Activated CD8-positive, alpha-beta memory T cell treated with anti-CD3 and anti-CD28 coated beads, Interleukin-2, amount 10 ng/mL, durations not matched to agents 7 days and 5 days (primary cell): ENCODE measurements at places on chromosomes 5 and 9.

GRCh38 chr5:10684303-10685086 lies 76.5 kb downstream of the DAP start:
- no peak for DNase-seq

GRCh38 chr9:14320271-14321181 lies 6.6 kb upstream of the NFIB start:
- DNase-seq: no peak

DNA sequence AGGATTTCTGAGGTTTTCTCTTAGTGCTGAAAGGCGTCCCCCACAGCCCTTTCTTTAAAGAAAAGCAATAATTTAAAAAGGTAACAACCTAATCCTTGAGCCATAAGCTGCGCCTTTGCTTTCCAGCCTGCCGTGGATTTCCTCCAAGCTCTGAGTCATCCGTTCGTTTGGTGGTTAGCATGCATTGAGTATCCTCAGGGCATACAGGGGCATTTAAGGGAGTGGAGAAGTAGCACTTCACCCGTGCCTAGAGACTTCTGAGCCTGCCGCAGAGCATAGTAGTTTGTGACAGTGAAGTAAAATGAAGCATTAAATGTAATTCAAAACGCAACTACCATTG lies 892 bp upstream of the TNC start:
- no peak for DNase-seq

DNA sequence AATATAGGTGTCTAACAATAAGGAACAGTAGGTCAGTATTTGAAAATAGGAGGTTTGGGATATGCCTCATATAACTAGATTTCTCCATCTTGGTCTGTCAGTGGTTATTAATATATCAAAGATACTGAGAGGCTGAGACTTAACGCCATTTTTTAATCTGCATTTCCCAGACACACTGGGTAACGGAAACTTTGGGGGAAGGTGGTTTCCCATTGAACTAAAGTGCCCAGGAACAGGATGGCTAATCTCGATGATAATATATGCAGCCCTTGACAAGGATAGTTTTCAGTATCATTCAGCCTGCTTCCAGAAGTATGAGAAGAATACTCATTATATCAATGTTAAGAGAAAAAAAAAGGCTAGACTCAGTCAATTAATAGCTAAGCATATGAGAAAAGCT lies 30.7 kb downstream of the EFNA5 start:
- DNase-seq: no peak

GRCh38 chr9:5110867-5111681 lies 74.4 kb downstream of the INSL6 start:
- DNase-seq: no peak

- DNase-seq: no peak
Measured at GRCh38 chr5:42021923-42022322, 96.8 kb downstream of the FBXO4 start.

DNA sequence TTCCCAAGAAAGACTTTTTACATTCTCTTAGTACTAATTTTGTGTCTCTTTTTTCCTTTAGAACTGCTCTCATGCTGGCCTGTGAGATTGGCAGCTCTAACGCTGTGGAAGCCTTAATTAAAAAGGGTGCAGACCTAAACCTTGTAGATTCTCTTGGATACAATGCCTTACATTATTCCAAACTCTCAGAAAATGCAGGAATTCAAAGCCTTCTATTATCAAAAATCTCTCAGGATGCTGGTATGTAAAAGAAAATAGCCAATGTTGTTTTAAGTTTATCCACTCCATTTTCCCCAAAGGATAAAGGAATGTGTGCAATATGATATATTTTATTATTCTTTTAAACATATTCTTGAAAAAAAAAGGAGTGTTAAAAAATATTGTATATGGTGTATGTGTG lies 27.3 kb upstream of the TTC23L start:
- DNase-seq: no peak

DNA sequence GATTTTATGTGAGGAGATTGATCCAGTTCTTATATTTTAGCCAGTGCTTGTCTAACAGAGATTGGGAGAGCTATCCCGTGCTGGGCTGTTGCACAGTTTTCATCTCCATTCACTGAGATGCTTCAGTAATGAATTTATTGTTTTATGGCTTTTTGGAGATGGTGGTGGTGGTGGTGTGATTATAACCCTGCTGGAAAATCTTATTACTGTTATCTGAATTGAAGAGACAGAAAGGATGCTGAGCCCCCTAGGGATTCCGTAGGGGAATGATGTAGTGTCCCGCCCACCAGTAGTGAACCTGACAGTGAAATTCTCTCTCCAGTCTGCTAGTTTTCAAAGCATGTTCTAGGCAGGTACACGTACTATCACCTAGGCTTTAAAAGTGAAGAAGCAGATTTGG lies 1.9 kb downstream of the RAI14 start:
- DNase-seq: no peak

GRCh38 chr9:21660976-21661375 lies 141.5 kb upstream of the MTAP start:
- DNase-seq: no peak

DNA sequence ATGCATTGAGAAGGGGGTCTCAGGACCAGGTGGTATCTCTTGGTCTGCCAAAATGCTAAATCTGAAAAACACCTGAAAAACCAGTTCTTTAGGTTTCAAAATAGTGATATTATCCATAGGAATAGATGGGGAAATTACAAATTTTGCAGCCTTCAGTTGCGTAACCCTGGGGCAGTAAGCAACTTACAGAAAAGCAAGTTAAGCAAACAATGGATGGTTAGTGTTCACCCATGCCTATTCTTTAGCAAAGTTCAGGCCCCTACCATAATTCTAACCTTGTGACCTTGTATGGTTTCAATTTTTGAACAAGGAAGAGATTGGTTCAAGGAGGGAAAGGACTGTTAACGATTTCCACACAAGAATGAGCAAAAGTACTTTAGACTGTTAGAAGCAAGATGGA lies 24.5 kb downstream of the GLRX start:
- DNase-seq: no peak

- no peak for DNase-seq
Measured at GRCh38 chr5:54774281-54775170, 210.9 kb downstream of the ESM1 start.

DNA sequence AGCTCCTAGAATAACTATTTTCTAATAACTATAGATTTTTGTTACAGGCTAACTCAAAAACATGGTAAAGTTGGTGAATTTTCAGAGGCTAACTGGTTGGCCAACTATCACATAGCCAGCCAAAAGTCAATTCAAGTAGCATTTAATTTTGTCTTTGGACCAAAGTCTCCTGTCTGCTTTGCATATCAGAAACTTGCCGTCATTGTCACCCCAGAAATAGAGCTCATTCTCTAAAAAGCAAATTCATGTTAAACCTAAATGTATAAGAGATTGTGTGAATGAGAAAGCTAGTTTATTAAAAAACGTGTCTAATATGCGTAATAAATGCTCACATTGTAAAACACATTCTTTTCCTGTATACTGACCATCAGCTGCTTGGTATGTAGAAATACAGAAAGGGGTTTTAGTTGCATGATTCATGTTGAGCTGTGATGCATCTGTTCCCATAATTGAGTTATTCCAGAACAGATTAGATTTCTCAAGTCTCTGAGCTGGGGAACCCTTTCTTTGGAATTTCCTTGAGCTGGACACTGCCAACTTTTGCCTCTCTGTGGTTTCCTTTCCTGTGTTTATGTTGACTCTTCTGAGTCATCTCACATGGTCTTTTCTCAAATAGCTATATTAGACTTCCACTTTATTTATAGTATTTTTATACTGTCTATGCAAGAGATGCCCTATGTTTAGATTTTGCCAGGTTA lies 7.3 kb downstream of the SRFBP1 start:
- no peak for DNase-seq

GRCh38 chr5:12315461-12315860 lies 411.2 kb upstream of the CTNND2 start:
- DNase-seq: no peak

DNA sequence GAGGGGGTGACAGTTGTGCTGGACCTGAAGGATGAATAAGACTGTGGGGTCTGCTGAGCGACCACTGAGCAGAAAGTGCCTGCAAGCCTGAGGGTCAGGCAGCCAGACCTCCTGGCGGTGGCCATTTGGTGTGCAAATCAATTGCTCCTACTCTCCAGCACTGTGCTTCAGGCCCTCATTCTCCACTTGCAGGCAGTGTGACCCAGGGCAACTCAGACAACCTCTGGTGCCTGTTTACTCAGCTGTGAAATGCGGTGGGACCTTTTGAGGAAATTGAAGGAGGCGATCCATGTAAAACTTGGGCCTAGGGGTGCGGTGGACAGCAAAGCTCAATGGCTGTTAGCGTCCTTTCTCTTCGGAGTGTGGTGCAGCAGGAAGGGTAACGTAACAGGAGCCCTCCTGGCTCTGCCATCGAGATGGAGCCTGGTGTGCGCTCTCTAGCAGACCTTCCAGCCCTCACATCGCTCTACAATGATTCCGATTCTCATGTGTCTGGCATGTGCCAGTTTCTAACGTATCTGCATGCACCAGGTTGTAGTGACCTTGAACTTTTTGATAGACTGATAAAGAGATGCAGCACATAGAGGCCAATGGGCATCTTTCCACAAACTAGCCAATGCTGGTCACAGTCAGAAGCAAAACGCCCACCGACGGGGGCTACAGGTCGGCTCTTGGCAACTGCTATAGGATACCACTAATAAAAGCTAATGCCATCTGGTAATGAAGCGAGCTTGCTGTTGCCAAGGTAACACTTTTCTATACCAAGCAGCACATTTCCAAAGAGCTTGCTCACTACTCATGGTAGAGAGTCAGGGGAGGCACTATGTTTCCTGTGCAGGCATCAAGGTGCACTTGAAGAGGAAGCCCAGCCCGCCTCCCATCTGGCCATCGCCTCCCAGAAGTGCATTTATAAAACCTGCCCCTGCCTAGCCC lies 159.7 kb upstream of the RAPGEF1 start:
- DNase-seq: no peak

DNA sequence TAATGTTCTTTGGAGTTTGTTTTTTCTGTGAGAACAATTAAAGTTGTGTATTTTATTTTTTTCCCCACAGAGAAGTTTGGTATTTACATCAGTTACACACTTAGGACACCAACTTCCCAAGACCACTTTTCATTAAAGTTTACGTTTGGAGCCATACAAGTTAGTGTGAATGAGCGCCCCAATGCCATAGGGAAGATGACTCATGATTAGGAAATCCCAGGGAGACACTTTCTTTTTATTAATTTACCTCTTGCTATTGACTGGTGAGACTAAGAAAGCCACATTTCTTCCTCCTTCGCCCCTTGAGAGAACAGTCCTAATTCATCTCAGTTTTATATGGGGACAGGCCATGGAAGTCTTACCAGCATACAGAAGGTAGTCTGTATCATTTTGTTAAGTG lies 57.1 kb downstream of the EDIL3 start:
- no peak for DNase-seq

DNA sequence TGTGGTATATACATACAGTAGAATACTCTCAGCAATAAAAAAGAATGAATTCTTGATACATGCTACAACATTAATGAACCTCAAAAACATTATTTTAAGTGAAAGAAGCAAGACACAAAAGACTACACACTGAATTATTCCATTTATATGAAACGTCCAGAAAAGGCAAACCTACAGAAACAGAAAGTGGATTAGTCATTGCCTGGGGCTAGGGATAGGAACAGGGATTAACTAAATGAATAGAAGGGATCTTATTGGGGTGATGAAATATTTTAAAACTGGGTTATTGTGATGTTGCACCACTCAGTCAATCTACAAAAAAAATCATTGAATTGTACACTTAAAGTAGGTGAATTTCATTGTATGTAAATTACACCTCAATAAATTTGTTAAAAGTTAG lies 326.7 kb downstream of the PIK3R1 start:
- no peak for DNase-seq

DNA sequence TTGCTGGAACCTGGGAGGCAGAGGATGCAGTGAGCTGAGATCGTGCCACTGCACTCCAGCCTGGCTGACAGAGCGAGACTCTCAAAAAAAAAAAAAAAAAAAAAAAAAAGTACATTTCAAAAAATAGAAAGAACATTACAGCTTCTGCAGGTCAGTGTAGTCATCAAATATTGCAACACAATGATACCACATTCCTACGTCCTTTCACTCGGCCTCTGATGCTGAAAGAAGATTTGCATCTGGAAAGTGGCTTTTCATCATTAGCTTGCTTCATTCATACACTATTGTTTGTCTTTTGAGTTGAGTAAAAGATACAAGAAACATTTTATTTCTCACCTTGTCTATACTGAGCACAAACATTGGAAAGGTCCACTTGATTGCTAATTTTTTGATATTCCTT lies 59.6 kb upstream of the CPLANE1 start:
- no peak for DNase-seq

- no peak for DNase-seq
Measured at GRCh38 chr9:15080401-15080800, 170.2 kb upstream of the FREM1 start.

GRCh38 chr5:179323026-179323870 lies 22.0 kb downstream of the ADAMTS2 start:
- DNase-seq: no peak

DNA sequence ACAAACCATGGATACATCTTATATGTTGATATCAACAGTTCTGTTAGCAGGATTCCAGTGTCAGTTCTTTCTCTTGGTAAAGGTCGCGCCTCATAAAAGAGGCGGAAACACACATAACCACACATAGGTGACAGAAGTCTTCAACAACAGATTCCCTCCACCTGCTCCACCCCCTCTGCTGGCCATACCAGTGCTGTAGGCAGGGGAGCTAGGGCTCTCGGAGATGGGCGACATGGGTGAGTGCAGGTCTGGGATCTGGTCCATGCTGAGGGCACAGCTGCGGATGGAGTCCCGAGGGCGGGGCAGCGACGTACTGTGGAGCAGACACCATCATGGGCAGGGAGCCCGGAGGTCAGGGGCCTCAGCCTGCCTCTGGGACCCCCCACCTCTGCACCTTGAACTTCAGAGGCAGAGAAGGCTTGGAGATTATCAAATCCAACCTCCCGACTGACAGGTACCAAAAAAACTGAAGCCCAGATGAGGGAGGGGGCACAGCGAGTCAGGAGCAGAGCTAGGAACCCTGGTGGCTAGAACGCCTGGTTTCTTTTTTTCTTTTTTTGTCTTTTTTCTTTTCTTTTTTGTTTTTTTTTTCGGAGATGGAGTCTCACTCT lies 12.0 kb upstream of the TOR2A start:
- DNase-seq: no peak

- DNase-seq: no peak
Measured at GRCh38 chr5:73232266-73233041, 59.5 kb downstream of the TMEM174 start.
